ENCODE measurements at places on chromosomes 16 and 17.
A peak's percentile ranks its signal among the peaks of the same experiment; 100 is the strongest.

- no peak for DNase-seq
These were observed 6.9 kb downstream of the USP6 start for GRCh38 chr17:5122586-5123342.

DNA sequence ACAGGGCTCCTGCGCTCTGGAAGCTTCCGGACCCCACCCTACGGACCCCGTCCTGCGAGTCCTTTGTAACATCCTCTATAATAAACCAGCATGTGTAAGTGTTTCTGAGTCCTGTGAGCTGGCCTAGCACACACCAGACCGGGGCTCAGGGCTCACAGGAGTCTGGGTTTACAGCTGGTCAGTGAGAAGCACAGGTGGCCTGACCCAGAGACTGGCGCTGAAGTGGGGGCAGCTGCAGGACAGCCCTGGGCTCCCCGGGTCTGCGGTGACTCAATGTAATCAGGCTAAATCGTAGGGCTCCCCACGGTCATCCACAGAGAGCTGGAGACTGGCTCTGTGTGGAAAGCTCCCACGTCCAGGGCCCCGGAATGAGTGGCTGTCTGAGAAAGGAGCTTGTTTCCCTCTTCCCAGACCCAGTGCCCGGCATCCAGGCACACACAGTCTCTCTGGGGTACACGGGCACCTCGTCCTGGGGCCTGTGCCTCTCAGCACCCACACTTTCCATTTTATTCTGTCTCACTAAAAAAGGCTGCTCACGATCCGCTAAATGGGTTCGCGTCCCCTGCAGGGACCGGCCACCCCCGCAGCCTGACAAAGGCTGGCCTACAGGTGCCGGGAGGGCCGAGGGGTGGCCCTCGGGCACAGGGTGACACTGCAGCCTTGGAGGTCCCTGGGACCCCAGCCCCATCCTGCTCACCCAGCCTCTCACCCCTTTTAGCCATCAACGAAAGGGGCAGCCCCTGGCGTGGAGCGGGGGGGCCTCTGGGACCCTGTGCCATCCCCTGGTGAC is 18.9 kb upstream of the CBFA2T3 start:
- DNase-seq: no peak

DNA sequence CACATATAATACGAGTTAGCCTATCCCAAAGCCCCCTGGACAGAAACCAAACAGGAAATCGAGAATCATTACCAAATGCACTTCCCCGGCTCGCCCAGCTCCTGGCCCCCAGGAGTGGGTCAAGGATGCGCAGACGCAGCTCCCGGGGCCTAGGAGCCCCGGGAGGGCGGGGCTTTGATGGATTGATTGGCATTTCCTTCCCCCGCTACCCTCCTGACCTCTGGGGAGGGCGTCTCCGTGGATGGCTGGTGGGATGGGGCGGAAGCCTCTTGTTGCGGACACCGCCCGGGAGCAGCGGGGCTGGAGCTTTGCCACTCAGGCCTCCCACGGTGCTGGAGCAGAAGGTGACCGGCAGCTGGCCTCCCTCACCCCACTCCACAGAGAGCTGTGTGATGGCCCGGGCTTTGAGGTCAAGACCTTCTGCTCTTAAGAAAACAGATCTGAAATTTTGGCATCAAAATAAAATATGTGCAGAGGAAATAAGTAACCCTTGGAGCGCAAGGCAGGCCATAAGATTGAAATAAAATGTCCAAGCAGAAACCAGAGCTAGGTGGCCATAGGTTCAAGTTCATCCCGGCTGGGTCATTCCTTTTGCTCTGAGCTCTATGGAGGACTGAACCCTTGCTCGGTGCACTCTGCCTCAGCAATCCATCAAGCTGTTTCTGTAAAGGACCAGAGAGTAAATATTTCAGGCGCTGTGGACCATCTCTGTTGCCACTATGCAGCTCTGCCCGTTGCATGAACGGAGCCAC is 262.3 kb downstream of the SOX9 start:
- DNase-seq: no peak

DNA sequence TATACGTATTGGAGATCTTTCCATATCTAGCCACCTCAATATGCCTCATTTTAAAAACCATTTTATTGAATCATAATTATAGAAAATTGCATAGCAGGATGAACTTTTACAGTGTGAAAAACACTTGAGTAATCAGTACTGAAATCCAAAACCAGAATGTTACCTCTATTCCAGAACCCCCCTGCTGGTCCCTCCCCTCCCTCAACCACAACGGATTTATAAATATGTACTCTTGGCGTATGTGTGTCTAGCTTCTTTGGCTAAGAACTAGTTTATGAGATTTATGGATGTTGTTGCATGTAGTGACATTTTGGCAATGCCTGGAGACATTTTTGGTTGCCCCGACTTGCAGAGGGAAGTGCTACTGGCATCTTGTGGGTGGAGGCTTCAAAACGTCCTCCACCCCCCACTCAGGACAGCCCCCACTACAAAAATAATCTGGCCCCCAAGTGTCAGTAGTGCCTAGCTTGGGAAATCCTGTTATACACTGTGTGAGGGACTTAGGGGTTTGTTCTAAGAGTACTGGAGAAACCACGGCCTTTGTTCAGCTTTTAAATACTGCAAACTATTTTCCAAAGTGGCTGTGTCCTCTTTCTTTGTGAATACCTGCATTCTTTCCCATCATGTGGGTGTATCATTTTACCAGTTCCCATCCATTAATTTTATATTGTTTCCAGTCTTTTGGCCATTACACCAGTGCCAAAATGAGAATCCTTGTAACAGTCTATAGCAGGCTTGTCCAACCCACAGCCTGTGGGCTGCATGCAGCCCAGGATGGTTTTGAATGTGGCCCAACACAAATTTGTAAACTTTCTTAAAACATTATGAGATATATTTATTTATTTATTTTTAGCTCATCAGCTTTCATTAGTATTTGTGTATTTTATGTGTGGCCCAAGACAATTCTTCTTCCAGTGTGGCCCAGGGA is 23.7 kb downstream of the ITPRIPL2 start:
- no peak for DNase-seq

DNA sequence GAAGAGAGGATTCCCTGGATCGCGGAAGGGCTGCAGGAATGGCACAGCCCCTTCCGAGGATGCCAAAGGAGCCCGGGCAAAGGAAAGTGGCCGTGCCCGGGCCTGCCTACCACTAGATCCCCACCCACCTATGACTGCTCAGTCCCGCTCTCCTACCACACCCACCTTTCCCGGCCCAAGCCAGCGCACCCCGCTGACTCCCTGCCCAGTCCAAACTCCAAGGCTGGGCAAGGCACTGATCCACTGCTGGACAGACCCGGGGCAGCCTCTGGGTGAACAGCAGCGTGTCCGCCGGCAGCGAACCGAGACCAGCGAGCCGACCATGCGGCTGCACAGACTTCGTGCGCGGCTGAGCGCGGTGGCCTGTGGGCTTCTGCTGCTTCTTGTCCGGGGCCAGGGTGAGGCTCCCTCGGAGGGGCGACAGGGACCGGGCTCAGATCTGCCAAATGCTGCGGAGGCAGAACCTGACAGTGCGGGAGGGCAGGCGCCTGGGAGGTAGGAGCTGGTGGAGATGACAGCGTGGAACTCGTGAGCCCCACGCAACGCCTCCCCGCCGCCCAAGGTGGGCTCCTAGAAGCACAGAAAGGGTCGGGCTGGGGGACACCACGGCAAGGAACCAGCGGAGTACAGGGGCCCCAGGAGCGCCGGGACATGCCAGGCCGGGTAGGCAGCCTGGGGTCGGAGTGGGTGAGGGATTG is at the start of gene CES2:
Gene CES2 (plus strand): TSS at position 203 of the 698 bp plus-strand sequence. CDS start 120 bp downstream, at position 323.
- DNase-seq: peak; percentile 22

GRCh38 chr16:14524979-14525378 is 105.1 kb downstream of the PARN start:
- no peak for DNase-seq

GRCh38 chr16:78745108-78746019 is 645.9 kb downstream of the WWOX start:
- no peak for DNase-seq

GRCh38 chr17:80474231-80474960 is 2.0 kb downstream of the NPTX1 start:
- peak; percentile 32 for DNase-seq

GRCh38 chr17:78484271-78485246 is 92.6 kb downstream of the DNAH17 start:
- no peak for DNase-seq

GRCh38 chr16:29653471-29653870 is 9.6 kb upstream of the SPN start:
- no peak for DNase-seq

- no peak for DNase-seq
These were observed 24.9 kb downstream of the LITAFD start for GRCh38 chr16:8907096-8907495.

- no peak for DNase-seq
These were observed 76.1 kb downstream of the KANSL1 start for GRCh38 chr17:46117117-46117516.

- no peak for DNase-seq
These were observed 38.2 kb downstream of the KSR1 start for GRCh38 chr17:27494192-27495091.

DNA sequence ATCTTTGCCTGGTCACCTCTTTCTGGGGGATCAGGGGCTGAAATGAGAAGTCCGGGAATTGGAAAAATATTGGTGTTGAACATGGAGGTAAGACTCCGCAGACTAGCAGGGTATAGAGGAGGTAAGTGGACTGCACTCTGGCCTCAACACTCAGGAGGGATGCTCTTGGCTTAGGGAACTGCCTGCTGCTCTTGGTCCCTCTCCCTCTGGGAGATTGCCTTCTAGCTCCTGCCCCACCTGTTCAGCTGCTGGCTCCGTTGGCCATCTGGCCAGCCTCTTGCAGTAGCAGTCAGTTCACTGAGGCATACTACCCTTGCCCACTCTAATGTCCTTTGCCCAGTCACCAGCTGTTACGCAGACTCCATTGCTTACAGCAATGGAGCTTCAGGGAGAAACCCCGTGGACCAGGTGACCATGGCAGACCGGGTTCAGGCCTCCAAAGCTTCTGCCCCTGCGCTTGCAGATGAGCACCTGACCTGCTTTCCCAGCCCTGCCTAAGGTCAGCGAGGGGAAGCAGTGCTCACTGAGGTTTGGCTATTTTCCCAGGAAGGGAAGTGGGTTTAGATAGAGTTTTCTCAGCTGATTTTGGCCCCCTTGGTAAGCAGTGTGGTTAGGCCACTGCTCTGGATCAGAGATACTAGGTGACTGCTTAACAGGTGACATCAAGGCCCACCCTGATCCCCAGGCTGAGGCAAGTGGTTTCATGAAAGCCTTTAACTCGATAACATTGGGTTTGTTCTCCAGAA is 11.9 kb downstream of the CDK5RAP3 start:
- peak; percentile 30 for DNase-seq

DNA sequence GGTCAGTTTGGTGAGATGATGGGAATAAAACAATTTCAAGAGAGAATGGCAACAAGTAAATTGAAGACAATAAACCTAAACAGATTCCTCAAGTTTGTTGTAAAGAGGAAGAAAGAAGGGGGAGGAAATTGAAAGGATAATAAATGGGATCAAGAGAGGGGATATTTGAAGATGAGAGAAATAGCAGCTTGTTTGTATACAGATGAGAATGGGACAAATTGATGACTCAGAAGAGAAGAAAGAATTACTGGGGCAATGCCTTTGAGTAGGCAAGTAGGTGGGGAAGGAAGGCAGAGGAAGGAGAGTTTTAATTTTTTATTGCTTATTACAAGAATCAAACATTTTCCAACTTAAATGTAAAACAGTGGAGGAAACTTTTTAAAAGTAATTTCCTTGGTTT is 98.3 kb downstream of the CHD9 start:
- no peak for DNase-seq

DNA sequence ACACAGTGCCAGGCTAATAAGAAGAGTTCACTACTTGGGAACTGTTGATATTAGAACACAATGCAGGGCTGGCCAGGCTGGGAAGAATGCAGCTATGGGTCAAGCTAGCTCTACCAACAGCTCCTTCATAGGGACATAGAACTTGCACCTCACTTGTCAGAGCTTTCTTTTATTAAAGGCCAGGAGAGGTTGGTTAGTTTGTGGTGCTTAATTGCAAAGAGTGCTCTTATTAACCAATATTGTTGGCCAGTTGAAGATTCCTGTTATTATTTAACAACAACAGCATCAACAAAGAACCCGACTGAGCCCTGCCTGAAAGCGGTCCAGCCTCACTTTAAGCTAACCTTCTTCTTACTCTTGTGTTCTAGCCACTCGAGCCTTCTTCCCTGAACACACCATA is 43.4 kb upstream of the ANKFN1 start:
- DNase-seq: no peak

DNA sequence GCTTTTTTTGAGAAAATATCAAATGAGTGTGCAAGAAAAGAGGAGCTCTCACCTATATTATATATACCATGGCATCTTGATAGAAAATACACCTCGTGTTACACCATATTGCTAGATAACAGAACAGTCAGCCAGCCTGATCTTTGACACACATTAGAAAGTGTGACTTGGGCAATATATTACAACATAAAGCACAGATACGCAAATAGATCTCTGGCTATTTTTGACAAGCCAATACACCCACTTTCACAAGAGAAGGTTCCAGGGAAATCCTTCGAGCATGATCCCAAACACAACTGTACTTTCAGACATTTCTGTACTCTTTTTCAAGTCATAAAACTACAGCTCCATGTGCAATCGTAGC is 9.4 kb downstream of the GGA2 start:
- no peak for DNase-seq

- DNase-seq: no peak
These were observed 22.5 kb upstream of the LRRC37A3 start for GRCh38 chr17:64941761-64942160.

DNA sequence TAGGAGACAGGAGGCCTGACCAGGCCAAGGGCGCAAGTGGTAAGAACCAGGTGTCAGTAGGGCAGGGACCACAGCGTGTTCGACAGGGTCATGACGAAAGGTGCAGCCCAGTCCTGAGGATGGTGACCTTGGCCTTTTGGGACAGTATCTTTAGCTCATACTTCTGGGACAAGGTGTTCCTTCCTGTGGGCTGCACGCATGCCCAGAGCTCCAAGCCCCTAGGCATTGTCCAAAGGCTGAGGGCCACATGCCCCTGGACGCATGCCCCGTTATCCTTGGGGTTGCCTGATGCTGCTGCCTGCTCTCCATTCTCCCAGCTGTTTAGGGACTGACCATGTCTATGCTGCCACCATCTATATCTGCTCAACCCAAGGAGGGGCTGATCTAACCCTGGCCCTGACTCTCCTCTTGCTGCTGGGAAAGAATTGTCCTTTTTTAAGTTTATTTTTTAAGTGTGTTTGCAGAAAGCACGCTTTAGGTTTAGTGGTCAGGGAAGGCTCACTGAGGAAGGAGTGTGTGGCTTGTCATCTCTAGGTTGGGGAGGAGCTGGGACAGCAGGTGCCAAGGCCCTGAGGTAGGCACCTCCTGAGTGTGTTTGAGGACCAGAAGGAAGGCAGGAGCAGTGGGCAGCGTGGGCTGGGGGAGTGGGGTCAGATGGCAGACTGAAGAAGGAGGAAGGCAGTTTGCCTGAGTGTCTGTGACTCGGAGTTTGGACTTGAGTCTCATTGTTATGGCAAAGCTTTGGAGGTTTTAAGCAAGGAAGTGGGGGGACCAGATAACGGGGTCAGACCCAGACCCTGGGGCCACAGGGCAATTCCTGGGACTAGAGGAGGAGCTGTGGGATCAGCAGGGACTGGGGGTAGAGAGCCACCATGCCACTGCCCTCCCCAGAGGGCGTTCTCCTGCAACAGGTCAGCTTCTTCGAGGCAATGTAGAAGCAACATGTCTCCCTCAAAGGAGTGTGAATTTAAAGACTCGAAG is 15.1 kb upstream of the CBX4 start:
- no peak for DNase-seq

All from HT1080 (cell line).